ENCODE measurements at places on chromosomes 2 and 18.
A peak's percentile ranks its signal among the peaks of the same experiment; 100 is the strongest.

GRCh38 chr2:170227507-170227947 lies 49.6 kb downstream of the MYO3B start:
- no peak for DNase-seq

DNA sequence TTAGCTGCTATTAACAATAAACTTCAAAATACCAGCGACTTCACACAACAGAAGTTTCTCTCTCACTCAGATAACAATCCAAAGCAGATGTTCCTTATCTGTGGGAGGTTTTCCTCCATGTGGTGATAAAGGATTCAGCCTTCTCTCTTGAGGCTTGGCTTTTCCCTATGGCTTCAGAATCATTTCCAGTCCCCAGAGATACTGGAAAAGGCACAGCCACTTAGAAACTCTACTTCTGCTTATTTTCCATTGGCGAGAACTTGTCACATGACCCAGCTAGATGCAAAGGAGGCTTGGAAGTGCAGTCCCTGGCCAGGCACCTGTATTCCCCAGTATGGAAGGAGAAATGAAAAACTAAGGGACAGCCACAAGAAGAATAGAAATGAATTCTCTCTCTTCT lies 344.8 kb downstream of the MTX2 start:
- DNase-seq: no peak

DNA sequence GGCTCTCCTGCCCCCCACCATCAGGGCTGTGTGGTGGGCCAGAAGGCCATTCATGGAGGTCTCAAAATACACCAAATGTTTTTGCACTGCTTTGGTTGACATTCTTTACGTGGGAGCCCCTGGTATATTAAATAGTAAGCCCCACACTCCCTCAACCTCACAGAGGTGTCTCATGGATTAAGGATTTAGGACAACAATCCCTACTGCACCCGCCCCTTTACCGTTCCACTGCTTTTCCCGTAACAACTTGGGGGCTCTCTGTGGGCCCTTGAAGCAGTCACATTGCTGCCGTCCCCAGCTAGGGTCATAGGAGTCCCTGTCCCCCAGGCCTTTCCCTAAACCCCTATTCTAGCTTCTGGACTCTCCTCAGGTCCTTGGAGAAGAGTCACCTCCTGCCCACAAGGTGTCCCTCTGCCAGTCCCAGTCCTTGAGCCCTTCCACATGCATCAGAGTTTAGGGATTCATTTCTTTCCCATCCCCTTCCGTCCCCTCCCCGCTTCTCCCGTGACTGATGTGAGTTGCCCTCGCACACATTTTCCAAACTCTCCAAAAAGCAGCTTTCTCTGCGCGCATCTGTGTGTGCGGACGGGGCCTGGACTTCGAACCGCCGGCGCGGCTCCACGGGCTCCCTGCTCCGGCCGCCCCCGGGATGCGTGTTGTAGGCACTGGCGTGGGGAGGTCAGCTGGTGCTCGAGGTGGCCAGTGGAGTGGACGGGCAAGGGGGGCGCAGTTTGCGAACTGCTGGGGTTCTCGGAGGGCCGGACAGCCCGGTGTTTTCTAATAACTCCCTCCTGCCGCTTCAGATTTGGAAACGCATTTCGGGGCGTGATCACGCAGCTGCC lies 84.8 kb downstream of the LYPD1 start:
- DNase-seq: no peak

GRCh38 chr2:12032398-12032797 lies 286.0 kb downstream of the LPIN1 start:
- no peak for DNase-seq

- no peak for DNase-seq
These were observed 45.8 kb downstream of the TSHZ1 start for GRCh38 chr18:75256376-75256775.

GRCh38 chr2:113224647-113225236 lies 51.0 kb downstream of the PSD4 start:
- no peak for DNase-seq

DNA sequence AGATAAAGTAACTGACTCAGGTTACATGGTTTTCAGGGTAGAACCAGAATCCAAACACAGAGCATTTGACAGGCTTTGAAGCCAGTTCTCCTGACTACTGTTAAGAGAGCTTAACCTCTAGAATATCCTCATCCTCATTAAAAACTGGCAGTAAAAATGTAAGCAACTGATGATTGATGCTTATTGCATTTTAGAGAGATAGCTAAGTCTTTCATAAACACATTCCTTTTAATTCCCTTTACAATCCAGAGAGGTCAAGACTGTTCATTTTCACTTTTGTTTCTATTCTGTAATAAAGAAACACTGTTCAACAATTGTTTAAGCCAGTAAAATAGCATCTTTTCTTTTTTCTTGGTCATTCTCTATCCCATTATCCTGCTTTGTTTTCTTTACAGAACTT lies 53.9 kb upstream of the RAB27B start:
- DNase-seq: no peak

- no peak for DNase-seq
These were observed 9.9 kb upstream of the NPC1 start for GRCh38 chr18:23596183-23596582.

GRCh38 chr18:62370366-62370765 lies 45.3 kb downstream of the TNFRSF11A start:
- DNase-seq: no peak

GRCh38 chr2:114698520-114698919 lies 256.1 kb downstream of the DPP10 start:
- no peak for DNase-seq

- DNase-seq: no peak
These were observed 982.6 kb upstream of the FANCL start for GRCh38 chr2:59223742-59224141.

GRCh38 chr2:206527153-206527552 lies 83.8 kb downstream of the ADAM23 start:
- DNase-seq: no peak

DNA sequence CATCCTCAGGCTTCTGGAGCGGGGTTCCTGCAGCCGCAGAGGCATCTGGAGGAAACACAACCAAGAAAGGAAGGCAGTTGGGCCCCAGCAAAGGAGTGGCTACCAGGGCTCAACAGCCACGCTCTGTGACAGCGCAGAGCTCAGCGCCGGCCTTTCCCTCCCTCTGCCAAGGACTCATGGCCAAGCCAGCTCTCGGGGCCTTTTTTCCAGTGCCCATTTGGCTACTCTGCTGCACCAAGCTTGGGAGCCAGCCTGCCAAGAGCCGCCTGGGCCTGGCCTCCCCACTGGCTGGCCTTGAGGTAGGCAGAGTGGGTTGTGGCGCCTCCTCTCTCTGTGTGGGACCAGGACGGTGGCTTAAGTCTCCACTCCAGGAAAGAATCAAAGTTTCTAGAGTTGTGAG lies 7.2 kb upstream of the CCDC74A start:
- no peak for DNase-seq

DNA sequence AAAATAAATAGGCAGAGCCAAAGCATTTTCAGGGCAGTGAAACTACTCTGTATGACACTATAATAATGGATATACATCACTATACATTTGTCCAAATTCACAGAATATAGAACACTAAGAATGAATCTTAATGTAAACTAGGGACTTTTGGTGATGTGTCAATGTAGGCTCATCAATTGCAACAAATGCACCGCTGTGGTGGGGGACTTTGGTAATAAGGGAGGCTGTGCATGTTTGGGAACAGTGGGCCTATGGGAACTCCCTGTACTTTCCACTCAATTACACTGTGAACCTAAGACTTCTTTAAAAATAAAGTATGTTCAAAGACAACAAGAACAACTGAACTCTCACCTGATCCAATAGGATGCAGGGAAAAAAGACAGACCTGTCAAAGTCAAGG lies 220.7 kb downstream of the CMPK2 start:
- DNase-seq: no peak

DNA sequence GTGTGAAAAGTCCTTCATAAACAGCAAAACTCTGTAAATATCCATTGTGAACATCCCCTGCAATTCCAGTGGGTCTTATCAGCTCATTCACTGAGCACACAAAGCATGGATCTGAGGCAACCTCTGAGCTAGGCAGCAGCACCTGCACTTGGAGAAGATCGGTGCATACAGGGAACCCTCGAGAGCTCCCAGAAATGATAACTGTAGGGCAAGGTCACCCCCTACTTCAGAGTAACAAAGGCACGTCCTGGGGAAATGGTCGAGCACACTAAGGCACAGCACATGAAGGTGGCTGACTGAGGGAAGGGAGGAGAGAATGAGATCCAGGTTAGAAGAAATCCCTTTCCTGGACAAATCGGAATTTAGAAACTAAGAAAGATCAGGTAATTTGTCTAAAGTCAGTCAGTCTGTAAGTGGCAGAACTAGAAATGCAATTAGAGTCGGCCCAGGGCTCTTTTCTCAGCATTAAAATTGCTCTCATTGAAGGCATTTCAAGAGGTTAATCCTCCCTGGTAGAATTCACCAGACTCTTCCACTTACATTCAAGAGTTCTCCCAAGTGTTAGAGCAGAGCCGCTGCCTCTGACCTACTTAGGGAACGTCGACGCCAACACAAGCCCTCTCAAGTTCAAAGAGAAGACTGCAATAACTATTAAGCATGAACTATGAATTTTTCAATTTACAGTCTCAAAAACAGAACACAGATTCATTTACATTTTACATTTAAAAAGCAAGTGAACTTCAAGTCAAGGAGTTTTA lies 45.9 kb downstream of the PXDN start:
- no peak for DNase-seq

- DNase-seq: peak; percentile 16
These were observed 133.9 kb downstream of the ATP9B start for GRCh38 chr18:79203017-79203605.

GRCh38 chr18:3051718-3052410 lies 38.9 kb upstream of the LPIN2 start:
- no peak for DNase-seq

- DNase-seq: no peak
These were observed 237.4 kb upstream of the SMAD2 start for GRCh38 chr18:48167897-48168253.

DNA sequence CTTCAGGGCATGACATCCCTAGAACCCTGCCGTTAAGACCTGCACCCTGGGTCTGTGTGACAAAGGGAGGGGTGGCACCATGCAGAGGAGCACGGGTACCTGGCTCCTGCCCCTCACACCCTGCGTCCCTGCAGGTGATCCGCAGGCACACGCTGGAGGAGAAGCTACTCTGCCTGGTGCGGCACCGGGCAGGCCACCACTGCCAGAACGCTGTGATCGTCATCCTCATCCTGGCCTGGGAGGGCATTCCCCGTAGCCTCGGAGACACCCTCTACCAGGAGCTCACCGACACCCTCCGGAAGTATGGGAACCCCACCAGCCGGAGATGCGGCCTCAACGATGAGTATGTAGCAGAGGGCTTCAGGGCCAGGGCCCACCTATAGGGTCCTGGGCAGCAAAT lies 60.0 kb downstream of the BOLA3 start:
- no peak for DNase-seq

GRCh38 chr18:4130734-4131719 lies 324.1 kb downstream of the DLGAP1 start:
- DNase-seq: no peak

GRCh38 chr18:5065615-5066014 lies 131.4 kb downstream of the AKAIN1 start:
- DNase-seq: no peak

DNA sequence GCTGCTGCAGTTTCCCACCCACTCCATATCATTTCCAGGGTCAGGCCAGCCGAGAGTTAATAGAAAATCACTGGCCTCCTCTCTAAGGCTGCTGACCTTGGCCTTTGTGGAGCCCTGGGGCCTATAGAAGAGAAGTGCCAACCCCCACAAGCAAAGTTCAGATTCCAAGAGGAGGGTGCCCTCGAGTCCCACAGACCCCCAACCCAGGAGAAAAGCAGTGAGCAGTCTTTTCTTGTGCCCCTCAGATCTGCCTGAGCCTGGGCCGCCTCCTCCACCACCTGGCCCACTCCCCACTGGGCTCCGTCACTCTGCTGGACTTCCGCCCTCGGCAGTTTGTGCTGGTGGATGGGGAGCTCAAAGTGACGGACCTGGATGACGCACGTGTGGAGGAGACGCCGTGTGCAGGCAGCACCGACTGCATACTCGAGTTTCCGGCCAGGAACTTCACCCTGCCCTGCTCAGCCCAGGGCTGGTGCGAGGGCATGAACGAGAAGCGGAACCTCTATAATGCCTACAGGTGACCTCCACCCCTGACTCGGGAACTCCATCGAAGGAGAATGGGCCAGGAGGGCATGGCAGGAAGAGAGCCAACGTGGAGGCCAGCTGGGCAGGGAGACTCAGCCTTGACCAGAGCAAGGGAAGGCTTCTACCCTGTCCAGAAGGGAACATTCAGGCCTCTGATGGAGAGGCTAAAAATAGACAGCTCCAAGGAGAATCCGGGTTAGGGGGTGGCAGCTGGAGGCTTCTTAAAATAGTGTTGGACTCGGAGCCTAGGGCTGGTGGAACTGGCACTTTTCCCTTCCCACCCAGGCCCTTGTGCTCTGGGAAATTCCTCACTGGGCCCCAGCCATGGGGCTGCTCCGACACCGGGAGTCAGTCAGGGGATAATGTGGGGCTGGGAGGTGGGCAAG lies 6.2 kb downstream of the PKDCC start:
- DNase-seq: no peak

GRCh38 chr2:216340280-216340631 lies 32.0 kb downstream of the MARCHF4 start:
- no peak for DNase-seq

DNA sequence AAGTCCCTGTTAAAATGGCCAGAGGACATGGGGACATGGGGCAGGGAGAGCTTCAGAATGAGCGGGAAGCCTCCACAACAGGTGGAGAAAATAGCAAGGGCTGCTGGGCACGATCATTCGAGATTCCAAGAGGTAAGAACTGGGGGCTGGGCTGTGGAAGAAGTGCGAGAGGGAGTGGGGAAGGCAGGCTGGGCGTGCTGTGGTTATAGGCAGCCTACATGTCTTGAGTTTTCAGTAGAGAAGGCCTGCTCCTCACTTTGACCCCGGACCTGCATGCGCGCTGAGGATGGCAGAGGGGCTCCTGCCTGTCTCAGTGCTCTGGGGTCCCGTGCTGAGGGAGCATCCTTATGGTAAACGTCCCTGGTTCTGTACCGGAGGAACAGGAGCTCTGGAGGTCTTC lies 115.5 kb downstream of the AGAP1 start:
- DNase-seq: no peak

Measured in activated CD8-positive, alpha-beta memory T cell treated with anti-CD3 and anti-CD28 coated beads for 4 hours (primary cell).